Posterior vena cava (tissue), 2 donors: ENCODE measurements at places on chromosomes 1 and 21. TPM values are rescaled to one million over a fixed set of nuclear protein-coding genes. Genes with fewer than 3 reads are reported as not detected.

Gene TDRD10
- total RNA-seq, result 3.4 TPM

Gene NPL
- 25.2 TPM for total RNA-seq

DNA sequence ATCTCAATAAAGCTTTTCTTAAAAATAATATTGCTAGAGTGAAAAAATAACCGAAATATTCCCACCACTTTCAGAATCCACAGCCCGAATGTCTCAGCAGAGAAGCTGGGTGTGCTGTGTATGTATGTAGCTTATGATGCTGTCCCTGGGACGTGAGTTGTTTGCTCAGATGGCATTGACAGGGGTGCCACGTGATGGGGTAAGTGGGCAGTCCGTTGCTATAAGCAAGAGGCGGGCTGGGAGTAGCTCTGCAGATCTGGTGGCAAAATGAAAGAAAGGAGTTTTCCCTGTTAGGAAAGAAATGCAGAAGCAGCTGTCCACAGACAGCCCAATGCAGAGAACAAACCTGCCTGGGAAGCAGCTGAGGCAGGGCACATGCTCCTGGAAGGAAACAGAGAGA, 3.8 kb upstream of the FAM20B start:
- DNase-seq, result no peak

Gene LCE1C
- total RNA-seq, result not detected

DNA sequence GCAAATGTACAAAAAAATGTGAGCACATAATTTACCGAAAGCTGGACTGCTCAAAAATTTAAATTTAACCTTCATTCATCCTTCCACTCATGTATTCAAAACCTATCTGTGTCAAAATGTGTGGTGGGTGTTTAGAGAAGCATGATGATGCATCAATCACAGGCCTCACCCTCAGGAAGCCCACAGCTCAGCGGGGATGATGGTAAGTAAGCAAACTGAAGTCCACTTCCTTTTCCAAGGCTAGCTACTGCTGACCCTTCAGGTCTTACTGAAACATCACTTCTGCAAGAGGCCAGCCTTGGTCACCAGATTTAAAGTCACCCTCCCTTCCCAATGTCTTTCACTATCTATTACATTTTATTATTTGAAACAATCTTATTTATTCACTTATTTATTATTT, 254.5 kb downstream of the DNM3 start:
- DNase-seq, result no peak

DNA sequence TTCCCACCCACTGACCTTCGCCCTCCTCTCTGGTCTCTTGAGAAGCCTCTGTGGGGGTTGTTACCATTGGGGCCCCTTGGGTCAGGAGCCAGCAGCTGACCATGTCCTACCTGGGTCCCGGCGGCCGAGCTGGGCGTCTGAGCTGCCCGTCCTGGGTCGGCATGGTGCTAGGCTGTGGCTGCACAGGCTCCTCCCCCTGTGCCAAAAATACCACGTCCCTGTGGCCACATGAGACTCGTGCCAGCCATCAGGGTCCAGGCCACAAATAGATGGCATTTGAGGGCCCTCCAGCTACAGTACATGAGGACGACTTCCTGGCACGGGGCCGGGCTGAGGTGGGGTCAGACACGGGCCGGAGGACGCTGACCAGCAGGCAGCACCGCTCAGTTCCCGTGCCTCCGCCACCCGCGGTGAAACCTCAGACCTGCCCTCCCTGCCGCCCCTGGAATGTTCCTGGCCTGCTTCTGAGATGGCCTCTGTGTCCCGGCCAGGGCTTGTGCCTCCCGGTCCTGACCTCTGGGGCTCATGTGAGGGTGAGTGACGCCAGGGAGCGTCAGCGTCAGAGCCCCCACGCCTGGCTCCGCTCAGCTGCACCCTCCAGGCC, at the start of gene PERM1:
Gene PERM1 (minus strand): TSS at position 139 of the 604 bp plus-strand sequence. CDS start 1,064 bp downstream, outside the sequence.
- no peak for DNase-seq

Gene TAS1R1
- not detected for total RNA-seq

- DNase-seq, result peak; percentile 37
Observed at GRCh38 chr1:2346691-2347408, 44.5 kb downstream of the MORN1 start.

- no peak for DNase-seq
Observed at GRCh38 chr1:45887156-45887842, 83.9 kb downstream of the MAST2 start.

DNA sequence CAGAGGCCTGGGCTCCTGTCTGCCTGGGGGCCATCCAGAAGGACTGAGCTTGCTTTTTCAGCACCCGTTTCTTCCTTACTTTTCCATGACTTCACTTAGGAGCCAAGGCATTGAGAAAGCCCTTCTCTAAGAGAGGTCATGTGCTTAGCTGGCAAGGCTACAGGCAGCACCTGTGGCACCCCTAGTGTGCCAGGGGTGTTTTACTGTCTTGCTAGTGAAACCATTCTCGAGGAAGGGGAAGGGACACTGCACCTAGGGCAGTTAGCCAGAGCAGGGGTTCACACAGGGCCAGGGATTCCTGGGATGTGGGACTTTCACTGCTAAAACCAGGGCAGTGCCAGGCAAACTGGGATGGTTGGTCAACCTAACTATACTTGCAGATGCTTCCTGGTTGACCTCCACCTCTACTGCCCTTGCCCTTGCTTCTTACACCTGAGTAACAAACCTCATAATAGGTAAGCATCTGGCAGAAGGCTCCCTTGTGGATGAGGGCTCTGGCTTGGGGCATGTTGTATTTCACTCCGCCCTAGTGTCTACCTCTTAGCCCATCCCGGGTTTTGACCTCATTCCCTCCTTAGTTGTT, 69.2 kb downstream of the NOS1AP start:
- no peak for DNase-seq

GRCh38 chr1:42417166-42417565, 36.6 kb downstream of the RIMKLA start:
- DNase-seq, result no peak

Gene ARHGEF16
- 0.29 TPM for total RNA-seq
